NCI-H446 (cell line): ENCODE measurements at places on chromosomes 2 and 18.

DNA sequence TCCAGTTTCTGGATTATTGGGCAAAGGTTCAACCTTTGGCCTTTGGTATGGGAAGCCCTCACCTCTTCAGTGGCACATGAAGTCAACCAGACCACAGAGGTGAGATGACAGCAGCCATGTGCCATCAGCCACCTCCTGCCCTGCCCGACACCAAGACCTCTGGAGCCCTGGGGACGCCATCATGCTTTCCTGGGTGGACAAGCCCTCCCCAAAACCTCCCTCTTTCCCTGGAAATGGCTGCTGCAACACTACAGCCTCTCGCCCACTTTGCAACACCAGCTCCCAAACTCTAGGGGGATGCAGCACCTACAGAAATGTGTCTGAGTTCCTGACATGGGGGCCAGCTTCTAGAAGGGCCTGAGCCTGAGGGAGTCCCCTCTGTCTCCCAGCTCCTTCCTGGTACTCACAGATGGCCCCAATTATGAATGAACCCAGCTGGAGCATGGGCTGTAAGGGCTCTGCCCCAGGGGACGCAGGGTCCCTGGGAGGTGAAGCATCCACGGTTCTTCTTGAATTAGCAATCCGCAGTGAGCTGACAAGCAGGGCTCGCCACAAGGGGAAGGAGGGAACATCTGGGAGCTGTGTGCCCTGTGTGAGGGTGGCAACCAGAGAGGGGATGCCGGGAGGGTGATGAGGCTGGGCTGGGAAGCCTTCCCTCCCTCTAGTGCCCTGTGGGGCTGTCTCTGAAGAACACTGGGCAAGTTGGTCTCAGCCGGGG, 268.5 kb upstream of the HDAC4 start:
- no peak for DNase-seq

- no peak for DNase-seq
Measured at GRCh38 chr2:238142382-238143205, 4.1 kb downstream of the KLHL30 start.

GRCh38 chr2:98805412-98806171, 74.7 kb upstream of the MGAT4A start:
- peak; percentile 67 for DNase-seq

GRCh38 chr2:27723372-27724144, 48.0 kb upstream of the MRPL33 start:
- peak; percentile 17 for DNase-seq

- DNase-seq = no peak
Measured at GRCh38 chr2:101524806-101525430, 50.0 kb upstream of the RFX8 start.
